ENCODE measurements at places on chromosomes 7 and 10. TPM values are rescaled to one million over a fixed set of nuclear protein-coding genes. Genes with fewer than 3 reads are reported as not detected.

The DNAJC1 gene
- total RNA-seq, result 156 TPM

The NUTM2A gene
- total RNA-seq, result 2.7 TPM

The GFRA1 gene
- total RNA-seq, result 5.8 TPM

- DNase-seq, result no peak
Observed at GRCh38 chr7:86453454-86453853, 190.3 kb upstream of the GRM3 start.

DNA sequence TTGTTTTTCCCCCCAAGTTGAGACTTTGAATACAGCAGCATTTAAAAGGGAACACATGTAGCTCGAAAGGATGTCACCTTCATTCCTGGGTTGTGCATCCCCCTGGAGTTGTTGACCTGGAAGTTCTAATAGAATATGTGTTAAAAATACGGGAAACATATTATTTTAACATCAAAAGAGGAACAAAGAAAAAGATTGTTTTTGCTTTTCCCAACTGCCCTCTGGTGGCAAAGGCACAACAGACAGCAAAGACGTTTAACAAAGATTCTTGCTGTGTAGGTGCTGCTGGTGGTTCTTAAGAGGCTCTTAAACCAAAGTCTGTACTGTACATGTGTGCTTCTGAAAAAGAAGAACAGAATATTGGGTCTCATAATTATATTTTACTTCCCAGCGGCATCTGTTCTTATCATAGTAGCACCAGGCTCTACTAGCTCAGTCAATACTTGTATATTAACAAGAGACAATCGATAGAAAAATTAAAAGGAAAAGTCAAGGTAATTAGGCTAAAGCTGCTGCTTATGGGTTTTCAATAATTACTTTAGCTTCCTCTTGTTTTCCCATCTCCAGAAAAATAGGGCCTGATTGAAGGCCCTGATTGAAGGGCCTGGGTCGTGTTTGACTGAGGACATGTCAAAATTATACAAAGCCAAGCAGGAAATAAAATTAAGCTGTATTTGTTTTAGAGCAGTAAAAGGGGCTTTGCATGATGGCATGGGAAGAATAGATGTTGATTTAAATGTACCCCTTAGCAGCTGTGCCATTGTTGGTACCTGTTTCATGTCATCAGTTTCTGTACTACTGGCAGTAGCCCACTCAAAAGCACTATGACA is 384.2 kb upstream of the LRGUK start:
- DNase-seq, result no peak
